ENCODE measurements at places on chromosomes 3 and 15. TPM values are rescaled to one million over a fixed set of nuclear protein-coding genes. Genes with fewer than 3 reads are reported as not detected.

- no peak for DNase-seq
Observed at GRCh38 chr15:76172782-76173181, 113.0 kb downstream of the TMEM266 start.

DNA sequence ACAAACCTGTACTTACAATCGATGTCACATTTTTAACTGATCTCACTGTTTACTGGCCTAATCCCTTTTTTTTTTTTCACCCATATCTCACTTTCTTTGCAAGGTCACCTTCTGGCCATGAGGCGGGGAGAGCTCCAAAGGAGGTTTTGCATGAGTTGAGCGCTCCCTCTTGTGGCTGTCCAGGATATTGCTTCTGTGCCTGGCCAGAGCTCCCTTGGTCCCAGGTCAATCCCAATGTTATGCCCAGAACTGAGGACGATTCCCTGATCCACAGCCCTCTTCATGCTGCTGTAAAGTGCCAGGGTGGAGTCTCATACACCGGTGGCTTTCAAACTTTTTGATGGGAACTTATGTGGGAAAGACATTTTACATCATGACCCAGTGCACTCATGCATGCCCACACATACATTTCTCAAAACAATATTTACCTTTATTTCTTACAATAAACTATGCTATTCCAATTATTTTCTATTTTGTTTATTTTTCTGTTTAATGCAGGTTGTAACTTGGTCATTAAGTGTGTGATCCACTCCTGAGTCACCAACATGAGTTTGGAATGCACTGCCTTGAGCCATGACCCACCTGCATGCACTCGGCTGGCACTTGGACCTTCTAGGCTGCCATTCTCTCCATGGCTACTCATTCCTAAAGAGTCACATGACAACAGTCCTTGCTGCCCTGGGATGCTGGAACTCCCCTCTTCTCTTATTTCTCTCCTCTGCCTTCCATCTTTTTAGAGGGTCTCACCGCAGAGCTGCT lies 9.6 kb upstream of the SST start:
- peak; percentile 66 for DNase-seq

GRCh38 chr3:161212906-161213305 lies 8.2 kb upstream of the NMD3 start:
- DNase-seq = no peak

- no peak for DNase-seq
Observed at GRCh38 chr15:94845390-94845716, 614.0 kb downstream of the MCTP2 start.

DNA sequence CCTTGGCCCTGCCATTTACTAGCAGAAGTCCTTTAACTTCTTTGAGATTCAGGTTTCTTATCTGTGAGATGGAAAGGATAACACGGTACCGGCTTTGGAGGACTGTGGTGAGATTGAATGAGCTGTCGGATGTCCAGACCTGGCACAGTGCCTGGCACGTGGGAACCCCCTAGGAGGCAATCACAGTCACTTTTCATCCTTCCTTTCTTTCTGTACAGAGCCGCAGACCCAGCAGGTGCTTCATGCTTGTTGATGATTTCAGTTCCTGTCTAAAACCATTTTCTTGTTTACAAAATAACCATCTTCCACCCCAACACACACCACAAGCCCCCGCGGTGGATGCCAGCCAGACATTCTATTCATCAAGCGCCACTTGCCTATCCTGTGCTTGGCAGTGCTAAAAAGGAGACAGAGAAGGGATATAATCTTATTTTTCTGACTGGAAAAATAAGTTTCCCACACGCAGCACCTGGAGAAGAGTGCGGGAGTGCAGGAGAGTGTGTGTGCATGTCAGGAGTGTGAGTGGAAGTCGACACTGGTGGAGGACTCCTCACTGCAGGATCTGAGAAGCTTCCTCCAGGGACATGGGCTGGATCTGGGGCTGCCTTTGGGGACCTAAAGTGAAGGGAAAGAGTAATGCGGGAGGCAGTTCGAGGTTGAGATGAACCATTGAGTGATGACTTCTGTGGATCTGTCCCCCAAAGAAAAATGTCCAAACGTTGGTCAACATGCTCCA lies 85.7 kb downstream of the ST6GAL1 start:
- DNase-seq = no peak

DNA sequence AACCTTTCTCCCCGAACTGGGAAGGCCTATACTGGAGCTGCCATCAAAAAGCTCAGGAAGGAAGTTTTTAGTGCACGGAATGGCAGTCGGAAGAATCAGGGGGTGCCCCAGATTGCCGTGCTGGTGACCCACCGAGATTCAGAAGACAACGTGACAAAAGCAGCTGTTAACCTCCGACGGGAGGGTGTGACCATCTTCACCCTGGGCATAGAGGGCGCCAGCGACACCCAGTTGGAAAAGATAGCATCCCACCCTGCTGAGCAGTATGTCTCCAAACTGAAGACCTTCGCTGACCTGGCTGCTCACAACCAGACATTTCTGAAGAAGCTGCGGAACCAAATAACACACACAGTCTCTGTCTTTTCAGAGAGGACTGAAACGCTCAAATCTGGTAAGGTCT lies 48.2 kb downstream of the COL6A6 start:
- no peak for DNase-seq

DNA sequence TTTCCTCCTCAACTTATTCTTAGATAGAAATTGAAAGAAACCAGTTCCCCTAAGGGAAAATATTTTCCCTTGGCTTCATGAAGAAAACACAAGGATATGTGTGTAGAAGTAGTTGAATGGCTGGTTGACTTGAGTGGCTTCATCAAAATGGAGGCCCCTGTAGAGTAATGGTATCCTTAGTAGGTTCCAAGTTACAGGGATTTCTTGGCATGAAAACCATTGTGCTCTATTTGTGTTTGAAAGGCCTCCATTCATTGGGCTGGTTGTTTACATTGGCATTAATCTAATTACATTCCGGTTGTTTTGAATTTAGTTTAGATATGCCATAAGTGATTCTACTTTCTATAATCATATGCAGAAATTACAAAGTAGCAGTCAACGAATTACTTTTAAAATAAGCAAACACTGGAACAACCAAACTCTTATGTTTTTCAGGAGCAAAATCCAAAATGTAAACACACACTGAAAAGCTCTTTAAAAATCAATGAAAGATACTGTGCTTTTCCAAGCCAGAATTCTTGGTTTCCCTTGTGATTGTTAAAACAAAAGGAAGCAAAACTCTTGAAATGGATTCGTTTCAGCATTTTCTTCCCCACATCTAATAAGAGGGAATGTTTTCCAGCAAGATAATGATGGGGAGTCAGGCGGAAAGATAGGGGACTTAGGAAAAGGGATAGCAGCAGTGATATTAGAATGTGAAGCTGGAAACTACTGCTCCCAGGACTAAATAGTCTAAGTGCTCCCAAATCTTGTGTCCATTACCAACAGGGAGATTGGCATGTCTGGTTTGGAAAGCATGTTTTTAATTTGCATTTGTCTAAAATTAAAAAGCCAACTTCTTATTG lies 77.0 kb downstream of the EPHA3 start:
- DNase-seq = no peak

DNA sequence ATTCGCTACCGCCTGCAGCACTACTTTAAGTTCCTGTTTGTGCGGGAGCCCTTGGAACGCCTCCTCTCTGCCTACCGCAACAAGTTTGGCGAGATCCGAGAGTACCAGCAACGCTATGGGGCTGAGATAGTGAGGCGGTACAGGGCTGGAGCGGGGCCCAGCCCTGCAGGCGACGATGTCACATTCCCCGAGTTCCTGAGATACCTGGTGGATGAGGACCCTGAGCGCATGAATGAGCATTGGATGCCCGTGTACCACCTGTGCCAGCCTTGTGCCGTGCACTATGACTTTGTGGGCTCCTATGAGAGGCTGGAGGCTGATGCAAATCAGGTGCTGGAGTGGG lies 995 bp downstream of the CHST14 start:
- DNase-seq = peak; percentile 27

DNA sequence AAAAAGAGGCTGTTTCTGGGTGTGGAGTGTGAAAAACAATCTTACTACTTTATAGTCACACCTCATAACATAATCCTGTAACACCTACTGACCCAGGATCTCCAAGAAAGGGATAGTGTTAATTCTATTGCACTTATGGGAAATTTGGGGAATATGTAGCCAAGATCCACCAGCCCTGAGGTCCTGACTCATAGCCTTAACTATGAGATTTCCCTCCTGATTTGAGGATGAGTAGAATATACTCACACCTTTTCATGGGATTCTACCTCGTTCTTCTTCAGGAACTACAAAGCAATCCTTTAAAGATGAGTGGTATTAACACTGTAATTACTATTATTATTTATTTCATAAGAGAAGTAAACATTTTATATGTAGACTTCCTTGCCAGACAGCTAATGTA lies 315.2 kb downstream of the MECOM start:
- no peak for DNase-seq

DNA sequence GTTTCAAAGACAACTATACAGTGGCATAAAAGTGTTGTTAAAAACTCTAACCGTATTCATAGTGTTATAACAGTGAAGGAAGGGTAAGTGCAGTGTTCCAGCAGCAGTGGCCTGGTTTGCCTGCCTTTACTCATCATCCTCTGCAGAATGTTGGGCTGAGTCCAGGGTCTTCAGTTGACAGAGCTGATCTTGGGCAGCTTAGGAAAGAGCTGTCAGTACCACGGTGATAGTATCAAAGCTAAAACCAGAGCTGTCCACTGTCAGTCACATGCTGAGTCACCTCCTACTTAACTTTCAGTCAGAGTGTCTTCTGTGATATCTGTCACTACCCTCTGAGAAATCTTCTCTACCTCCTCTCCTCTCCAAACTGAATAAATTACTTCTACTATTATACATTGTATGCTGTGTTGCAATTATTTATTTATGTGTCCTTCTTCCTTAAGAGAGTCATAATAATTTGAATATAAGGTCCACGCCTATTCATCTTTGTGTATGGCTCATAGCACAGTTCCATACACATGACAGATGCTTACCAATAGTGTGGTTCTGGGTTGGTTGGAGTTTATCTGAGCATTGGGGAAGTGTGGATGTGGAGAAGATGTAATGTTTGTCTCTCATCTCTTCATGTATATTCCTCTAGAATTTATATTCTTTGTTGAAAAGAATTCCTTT lies 242.1 kb downstream of the ZIC1 start:
- DNase-seq = no peak

- no peak for DNase-seq
Observed at GRCh38 chr3:111159391-111159790, 87.8 kb downstream of the NECTIN3 start.

DNA sequence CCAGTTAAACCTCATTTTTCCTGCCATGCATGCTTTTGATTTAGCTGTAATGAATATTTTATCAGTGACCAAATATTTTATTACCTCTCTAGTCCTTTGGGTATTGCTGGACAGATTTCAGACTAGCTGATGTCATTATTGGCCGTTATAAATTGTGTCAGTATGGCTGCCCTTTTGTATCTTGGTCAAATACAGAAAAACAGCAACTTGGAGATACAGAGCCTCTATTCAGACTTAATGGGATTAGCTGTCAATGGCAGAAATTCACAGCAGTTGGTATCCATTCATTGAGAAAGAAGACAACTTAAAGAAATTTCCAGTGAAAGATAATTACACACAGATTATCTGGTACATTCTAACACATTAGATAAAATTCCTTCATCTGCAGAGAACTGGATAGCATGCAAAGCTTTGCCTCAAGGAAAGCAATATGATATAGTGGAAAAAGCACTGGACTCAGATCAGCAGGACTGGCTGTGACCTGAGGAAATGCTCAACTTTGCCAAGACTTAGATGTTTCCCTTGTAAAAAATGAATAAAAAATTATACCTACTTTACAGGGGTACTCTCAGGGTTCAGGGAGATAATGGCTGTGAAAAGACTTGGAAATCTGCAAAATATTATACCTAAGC lies 20.8 kb downstream of the COL6A6 start:
- DNase-seq = peak; percentile 75

- DNase-seq = no peak
Observed at GRCh38 chr3:16994854-16995525, 110.2 kb downstream of the PLCL2 start.

DNA sequence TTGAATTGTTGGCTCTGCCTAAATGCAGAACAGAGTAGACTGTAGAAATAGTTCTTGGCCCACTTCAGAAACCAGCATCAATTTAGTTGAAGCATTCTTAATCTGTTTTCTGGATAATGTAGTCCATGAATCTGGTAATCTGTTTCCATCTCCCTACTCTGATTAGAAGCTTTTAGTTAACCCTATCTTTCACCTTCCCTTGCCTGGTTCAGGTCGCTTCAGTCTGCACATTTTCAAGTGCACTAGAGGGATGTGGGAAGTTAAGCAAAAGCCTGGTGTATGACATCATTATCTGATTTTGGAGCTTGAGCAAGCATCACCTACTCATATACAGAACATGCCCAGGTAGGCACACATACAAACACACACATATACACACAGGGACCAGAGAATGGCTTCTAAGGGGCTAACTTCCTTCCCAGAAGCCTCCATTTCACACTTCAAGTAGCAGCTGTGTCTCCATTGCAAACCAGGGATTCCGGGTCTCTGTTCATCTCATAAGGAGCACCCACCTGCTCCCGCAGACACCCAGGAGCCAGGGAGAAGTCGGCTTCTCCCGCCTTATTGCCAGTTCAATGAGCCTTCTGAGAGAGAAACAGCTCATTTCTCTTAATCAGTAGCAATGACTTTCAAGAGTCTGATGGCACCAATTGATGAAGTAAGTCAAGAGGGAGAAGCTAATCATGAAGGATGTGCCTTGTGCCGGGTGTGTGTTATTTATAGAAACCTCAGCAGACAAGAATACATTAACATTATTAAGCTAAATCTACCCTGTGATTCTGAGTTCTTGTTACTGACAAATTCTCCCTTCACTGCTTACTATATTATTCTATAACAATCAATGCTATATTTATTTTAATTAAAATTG lies 347.9 kb upstream of the STAC start:
- no peak for DNase-seq

The LRRC34 gene
- total RNA-seq = 17.5 TPM

The ARGFX gene
- not detected for total RNA-seq

The NRROS gene
- total RNA-seq = 17.6 TPM

All from lung (tissue), 17 donors.